ENCODE measurements at places on chromosomes 1 and 21. TPM values are rescaled to one million over a fixed set of nuclear protein-coding genes. Genes with fewer than 3 reads are reported as not detected.

Gene ZBTB8OS
- polyA plus RNA-seq: 140 TPM

Gene UTS2
- polyA plus RNA-seq: not detected

Gene OR2AK2
- not detected for polyA plus RNA-seq

Gene MPZ
- polyA plus RNA-seq: 0.99 TPM

Gene AMPD1
- polyA plus RNA-seq: 0.30 TPM

Gene DEPDC1
- polyA plus RNA-seq: 33.6 TPM

Gene CR2
- 63.0 TPM for polyA plus RNA-seq

Gene TAL1
- polyA plus RNA-seq: not detected

Gene PCP4
- polyA plus RNA-seq: not detected

Gene PTGER3
- polyA plus RNA-seq: not detected

Measured in GM12878 (cell line).